Stimulated activated CD4-positive, alpha-beta T cell treated with anti-CD3 and anti-CD28 coated beads, Interleukin-2, amount 100 ng/mL, for 48 hours (primary cell): ENCODE measurements at places on chromosomes 6 and 20.

- no peak for DNase-seq
Measured at GRCh38 chr6:39855356-39855995, 63.3 kb downstream of the DAAM2 start.

DNA sequence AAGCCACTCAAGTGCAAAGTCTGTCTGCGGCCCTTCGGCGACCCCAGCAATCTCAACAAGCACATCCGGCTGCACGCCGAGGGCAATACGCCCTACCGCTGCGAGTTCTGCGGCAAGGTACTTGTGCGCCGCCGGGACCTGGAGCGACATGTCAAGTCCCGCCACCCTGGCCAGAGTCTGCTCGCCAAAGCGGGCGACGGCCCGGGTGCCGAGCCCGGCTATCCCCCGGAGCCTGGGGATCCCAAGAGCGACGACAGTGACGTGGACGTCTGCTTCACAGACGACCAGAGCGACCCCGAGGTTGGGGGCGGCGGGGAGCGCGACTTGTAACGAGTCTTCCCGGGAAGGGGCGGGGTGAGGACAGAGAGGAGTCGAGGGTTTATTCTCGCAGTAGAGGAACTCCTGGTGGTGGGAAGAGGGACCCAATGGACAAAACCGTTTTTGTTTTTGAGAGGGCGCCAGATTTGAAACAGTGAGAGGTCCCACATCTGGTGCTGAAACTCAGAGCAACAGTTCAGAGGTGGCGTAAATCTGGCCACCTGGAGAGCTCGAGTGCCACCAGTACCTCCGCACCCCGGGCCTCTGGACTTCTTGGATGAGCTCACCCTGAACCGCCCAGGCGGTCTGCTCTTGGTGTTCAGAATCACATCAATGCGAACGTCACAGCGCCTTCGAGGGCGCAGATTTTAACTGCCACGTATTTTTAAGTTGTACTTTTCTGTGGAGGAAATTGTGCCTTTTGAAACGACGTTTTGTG, 8.0 kb downstream of the PRDM13 start:
- DNase-seq = no peak

GRCh38 chr6:37636801-37637561, 60.7 kb downstream of the MDGA1 start:
- DNase-seq = no peak

DNA sequence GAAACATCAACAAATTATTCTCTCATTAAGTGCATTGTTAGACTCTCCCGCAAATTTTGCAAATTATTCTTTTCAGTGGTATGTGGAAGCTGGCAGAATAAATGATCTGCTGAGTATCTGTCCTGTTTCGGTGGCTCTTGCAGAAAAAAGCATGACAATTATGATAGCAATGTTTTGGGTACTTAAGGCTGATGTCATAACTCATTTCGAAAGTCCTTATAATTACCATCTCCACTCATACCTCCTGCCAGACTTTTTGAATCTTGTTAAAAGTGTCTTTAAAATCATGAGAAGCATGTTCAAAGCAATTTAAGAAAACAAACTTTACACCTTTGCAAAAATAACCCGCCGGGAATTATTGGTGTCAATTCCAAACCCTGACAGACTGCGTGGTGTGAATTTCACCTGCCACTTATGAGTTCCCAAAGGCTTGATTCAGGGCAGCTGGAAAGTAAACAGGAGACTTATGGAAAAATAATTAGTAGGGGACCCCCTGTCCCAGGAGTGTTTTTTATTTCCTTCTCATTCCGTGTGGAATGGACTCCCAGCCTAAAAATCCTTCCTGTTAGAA, 87.6 kb upstream of the E2F3 start:
- DNase-seq = no peak

DNA sequence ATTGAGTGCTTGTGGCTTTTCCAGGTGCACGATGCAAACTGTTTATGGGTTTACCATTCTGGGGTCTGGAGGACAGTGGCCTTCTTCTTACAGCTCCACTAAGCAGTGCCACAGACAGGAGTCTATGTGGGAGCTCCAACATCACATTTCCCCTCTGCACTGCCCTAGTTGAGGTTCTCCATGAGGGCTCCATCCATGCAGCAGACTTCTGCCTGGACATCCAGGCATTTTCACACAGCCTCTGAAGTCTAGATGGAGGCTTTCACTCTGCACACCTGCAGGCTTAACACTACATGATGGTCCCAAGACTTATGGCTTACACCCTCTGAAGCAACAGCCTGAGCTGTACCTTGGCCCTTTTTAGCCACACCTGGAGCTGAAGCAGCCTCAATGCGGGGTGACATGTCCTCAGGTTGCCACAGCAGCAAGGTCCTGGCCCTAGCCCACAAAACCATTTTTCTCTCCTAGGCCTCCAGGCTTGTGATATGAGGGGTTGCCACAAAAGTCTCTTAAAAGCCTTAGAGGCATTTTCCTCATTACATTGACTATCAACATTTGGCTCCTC, 552.2 kb downstream of the TFAP2A start:
- DNase-seq = no peak

GRCh38 chr6:52505726-52506409, 71.0 kb downstream of the TRAM2 start:
- no peak for DNase-seq

- DNase-seq = no peak
Measured at GRCh38 chr20:52652271-52652670, 319.9 kb upstream of the TSHZ2 start.

DNA sequence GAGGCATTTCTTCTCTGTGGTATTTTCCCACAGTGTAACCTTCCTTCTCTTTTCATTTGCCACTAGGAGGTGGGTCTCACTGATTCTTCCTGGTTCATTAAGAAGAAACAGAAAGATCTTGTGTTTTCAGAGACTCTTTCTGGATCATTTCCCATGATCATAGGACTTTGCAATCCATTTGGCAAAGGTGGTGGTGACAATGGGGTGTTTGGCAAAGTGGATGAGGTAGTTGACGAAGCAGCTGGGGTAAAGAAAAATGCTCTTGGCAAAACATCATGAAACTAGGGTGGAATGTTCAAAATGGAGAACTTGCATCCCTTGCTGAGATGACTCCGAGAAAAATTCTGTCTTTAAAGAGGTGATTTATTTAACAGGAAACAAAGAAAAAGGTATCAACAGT, 50.6 kb downstream of the TRAF3IP2 start:
- DNase-seq = no peak

GRCh38 chr6:156658186-156658965, 118.8 kb upstream of the ARID1B start:
- DNase-seq = no peak

DNA sequence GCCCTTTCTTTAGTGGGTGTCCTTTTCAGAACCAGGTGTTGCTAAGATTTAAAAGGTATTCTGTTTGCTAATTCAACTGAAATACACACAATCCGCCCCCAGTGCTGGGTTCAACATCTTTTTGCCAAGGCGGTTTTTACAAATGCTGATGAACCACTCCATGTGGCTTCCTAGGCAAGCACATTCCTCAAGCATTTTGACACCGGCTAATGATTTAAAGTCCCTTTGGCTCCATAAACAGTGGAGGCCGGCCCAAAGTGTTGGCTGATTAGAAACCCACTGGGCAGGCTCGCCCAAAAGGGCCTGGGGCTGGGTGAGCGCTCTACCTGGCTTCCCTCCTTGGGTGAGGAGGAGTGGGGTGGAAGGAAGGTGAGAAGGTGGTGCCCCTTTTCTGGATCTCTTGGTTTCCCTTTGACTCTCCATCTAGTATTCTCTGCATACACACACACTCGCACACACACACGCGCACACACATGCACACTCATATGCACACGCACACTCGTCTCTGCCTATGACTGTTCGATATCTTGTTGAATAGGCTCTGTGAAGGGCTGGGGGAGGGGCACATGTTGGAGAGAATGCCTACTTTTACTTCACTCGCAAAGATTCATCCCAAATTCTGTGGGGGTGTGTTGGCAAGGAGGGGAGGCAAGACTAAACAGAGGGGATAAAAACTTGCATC, 66.7 kb upstream of the ARMC2 start:
- no peak for DNase-seq

DNA sequence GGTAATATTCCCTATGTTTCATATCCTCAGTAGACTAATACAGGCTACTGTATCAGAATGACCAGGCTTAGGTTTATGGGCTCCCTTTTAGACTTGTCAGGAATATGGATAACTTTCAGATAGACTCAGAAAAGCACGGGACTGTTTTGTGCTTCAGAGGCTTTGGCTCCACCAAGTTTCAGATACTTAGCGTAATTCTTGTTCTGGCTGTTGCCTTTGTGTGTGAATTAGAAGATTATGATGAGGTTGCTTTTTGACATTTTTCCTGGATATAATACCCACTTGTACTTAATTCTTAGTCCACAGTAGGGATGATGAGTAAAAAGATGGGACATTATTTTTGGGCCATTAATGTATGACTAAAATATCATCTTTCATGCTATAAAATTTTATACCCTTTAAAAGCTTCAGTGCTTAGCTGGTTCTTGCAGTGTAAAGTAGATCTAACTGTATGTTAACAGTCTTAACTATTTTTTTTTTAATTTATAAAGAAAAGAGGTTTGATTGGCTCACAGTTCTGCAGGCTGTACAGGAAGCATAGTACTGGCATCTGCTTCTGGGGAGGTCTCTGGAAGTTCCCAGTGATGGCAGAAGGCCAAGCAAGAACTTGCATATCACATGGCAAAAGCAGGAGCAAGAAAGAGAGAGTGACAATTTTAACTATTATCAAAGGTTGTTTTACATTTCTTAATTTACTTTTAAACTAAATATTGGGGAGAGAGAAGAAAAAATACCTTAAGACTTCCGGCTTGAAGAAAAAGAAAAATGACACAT, 120.7 kb downstream of the ZFAND3 start:
- DNase-seq = no peak

DNA sequence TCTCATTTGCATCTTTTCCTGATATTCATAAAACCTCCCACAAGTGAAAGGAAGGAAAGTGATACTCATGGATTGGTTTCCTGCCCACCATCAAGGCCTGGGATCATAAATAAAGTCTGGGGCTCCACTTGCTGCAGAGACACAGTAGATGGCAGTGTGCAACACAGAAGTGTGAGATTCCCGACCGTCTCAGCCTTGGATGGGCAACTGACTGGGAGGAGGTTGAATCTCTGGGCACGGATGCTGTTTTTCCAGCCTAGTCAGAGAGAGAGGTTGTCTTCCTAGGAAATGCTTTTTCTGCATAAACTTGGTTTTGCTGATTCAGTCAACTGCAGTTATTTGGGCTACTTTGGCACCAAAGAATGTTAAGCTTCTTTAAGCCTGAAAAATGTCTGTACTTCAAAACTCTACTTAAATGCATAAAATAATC, 9.9 kb upstream of the RFPL4B start:
- DNase-seq = no peak

GRCh38 chr20:32285621-32286371, 8.3 kb downstream of the KIF3B start:
- DNase-seq = peak; percentile 37

DNA sequence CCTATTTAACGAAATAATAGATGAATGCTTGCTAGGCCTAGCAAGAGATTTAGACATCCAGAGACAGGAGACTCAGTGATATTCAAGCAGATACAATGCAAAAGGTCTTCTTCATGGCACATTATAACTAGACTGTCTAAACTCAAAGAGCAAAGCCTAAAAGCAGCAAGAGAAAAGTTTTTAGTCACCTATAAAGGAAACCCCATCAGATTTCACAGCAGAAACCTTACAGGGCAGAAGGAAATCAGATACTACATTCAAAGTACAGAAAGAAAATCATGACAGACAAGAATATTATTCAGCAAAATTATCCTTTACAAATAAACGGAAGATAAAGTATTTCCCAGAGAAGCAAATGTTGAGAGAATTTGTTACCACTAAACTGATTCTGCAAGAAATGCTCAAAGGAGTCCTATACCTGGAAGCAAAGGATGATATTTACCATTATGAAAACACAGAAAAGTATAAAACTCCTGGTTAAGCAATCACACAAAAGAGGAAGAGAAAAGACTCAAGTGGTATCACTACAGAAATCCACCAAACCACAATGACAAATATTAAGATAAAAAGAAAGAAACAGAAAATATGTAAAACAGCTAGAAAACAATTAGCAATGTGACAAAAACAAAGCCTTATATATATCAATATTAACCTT, 333.7 kb downstream of the MEI4 start:
- no peak for DNase-seq

DNA sequence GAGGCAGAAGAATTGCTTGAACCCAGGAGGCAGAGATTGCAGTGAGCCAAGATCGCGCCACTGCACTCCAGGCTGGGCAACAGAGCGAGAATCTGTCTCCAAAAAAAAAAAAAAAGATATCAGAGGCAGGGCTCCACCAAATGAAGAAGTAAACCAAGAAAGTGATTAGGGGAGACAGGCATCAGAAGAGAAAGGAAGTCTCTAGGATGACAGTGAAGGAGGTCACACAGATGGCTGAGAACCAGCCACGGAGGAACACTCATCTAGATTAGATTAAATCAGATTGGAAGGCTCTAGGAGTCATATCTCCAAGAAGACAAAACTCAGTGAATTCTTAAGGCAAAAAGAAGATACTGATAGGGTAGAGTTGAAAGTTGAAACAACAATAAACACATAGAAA, 102.2 kb upstream of the CCDC28A start:
- no peak for DNase-seq

DNA sequence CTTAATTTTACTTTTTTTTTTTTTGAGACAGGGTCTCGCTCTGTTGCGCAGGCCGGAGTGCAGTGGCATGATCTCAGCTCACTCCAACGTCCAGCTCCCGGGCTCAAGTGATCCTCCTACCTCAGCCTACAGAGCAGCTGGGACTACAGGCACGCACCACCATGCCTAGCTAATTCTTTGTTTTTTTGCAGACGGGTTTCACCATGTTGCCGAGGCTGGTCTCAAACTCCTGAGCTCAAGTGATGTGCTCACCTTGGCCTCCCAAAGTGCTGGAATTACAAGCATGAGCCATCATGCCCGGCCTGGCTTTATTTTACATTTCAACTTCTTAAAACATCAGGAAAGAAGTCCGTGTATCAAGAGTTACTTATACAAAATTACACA, 5.7 kb downstream of the OSER1 start:
- DNase-seq = no peak

GRCh38 chr20:257419-257818, at the start of gene DEFB132:
DEFB132 (plus strand) TSS chr20:257724; CDS start chr20:257779, 55 bp downstream.
- no peak for DNase-seq

- DNase-seq = no peak
Measured at GRCh38 chr20:42957018-42957703, 232.5 kb downstream of the PTPRT start.

DNA sequence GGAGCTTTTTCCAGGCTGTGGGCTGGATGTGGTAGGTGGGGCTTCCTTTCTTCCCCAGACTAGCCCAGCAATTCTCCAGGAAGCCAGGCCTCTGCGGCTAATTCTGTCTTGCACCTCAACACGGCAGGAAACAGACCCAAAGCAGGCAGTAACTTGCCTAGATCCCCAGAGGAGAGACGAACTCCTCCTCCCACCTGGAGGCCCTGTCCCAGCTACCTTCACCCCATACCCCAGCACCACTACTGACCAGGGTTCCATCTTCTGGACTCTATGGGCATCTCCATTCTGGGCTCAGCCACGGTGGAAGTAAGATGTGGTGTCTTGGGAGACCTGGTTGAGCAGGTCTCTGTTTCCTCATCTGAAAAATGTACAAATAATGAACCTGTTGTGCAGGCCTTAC, 48.4 kb upstream of the ZNF337 start:
- DNase-seq = no peak
